ENCODE measurements at places on chromosomes 4 and X. TPM values are rescaled to one million over a fixed set of nuclear protein-coding genes. Genes with fewer than 3 reads are reported as not detected.

DNA sequence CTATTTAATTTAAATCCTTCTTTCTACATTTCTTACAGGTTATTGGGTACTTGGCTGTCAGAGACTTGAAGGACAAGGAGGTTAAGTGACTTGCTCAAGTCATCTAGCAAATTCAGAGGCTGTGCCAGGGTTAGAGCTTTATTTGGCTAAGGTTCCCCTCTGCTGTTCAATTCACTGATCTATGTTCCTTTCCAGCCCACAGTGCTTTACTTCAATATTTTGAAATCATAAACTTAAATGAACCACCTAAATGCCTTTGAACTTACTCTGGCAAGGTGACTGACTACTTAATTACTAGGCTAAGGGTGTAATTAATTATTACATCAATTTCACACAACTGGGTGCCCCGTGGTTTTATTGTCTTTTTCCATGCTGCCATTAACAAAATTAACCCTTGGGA is 288.7 kb downstream of the CAMK2D start:
- H3K4me1 ChIP-seq: peaks cover 51% of the 10 kb centered on the region
- H3K36me3 ChIP-seq: peaks cover 43% of the 10 kb centered on the region
- no peak overlapping the region for H3K4me3 ChIP-seq

The HMX1 gene
- total RNA-seq: not detected

The AADAT gene
- not detected for total RNA-seq

The FAM149A gene
- 0.61 TPM for total RNA-seq

GRCh38 chrX:19578956-19579355 is 63.6 kb upstream of the MAP3K15 start:
- no peaks in the 10 kb centered on the region for H3K27me3 ChIP-seq
- H3K27ac ChIP-seq: no peak overlapping the region
- H3K36me3 ChIP-seq: peaks cover 34% of the 10 kb centered on the region
- DNase-seq: no peak
- no peak overlapping the region for H3K4me3 ChIP-seq

The AKAP4 gene
- total RNA-seq: not detected

- no peaks in the 10 kb centered on the region for H3K27me3 ChIP-seq
- no peak for DNase-seq
- no peaks in the 10 kb centered on the region for H3K36me3 ChIP-seq
- H3K27ac ChIP-seq: no peak overlapping the region
- no peak overlapping the region for H3K4me3 ChIP-seq
These were observed 119.1 kb downstream of the SH3RF1 start for GRCh38 chr4:169151671-169152070.

- peaks cover 60% of the 10 kb centered on the region for H3K4me1 ChIP-seq
- peaks cover 12% of the 10 kb centered on the region for H3K36me3 ChIP-seq
- peak overlapping the region; percentile 93 for H3K4me3 ChIP-seq
- no peak for DNase-seq
These were observed 6.8 kb downstream of the SEPTIN6 start for GRCh38 chrX:119686087-119686691.

All from activated T-helper 1 cell treated with anti-CD3 and anti-CD28 coated beads, Interleukin-12 subunit alpha, Interleukin-12 subunit beta, Interleukin-2, Interleukin-4 antibody, amounts not matched to agents 30 ng/mL and 10 ng/mL and 1 ng/mL, durations not matched to agents 14 hours and 24 hours and 36 hours (primary cell).